SJSA1 (cell line): ENCODE measurements at places on chromosomes 2 and 18.
A peak's percentile ranks its signal among the peaks of the same experiment; 100 is the strongest.

GRCh38 chr18:40613721-40614120 is 1341.3 kb upstream of the PIK3C3 start:
- DNase-seq, result no peak

DNA sequence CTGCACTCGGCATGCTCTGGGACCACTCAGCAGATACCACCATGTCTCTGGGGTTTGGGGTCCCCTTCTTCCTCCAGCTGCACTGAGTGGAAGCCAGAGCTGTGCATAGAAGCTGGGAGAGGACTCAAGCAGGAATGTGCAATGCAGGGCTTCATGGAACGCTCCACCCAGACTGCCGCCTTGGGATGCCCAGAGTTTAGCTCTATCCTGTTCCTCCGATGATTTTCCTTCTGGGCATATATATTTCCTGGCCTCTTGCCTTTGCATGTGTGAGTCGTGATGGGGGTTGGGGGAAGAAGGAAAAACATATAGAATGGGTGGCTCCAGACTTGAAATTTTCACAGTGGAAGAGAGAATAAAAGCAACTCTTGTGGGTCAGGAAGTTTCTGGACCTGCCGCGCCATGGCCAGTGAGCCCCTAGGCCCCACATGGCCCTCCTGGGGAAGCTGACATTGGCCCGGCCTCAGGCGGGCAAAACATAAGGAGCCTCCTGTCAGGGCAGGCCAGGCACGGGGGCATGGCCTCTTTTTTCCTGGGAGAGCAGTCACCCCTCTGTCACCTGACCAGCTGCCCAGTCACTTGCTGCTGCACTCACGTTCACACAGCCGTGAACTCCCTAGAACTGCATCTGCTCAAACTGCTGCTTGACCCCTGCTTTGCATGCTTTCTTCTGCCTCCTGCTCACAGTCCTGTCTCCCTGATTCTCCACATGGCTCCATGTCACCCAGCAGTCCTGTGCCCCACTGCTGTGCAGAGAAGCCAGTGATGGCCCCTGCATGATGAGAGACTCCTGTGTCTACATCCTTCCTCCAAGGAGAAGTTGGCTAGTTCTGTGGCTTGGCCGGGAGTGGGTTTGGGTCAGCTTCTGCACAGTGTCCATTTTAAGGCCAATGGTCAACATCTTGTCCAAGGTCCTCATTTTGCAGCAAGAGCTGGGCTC is 197.8 kb downstream of the CTIF start:
- no peak for DNase-seq

DNA sequence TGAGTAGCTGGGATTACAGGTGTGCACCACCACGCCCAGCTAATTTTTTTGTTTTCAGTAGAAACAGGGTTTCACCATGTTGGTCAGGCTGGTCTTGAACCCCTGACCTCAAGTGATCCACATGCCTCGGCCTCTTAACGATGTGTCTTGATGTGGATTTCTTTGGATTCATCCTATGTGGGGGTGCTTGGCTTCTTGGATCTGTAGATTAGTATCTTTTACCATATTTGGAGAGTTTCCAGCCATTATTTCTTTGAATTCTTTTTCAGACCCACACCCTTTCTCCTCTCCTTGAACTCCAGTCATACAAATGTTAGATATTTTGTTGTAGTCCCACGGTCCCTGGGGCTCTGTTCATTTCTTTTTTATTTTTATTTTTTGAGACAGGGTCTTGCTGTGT is 6.8 kb upstream of the TOGARAM2 start:
- no peak for DNase-seq

DNA sequence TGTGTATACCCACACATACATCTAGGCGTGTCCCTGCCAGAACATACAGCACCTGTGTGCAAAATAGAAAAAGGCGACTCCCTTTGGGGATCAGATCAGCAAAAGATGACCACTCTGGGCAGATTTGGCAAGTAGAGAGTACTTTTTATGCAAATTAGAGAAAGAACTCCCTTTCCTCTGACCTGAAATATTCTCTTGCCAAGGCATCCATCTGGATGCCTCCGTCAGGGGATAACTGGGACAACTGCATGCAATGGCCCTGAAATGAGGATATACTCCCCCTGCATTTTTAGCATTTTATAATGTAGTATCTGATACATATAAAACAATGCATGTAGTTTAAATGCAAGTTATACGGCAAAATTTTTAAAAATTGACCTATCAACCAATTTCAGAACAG is 247.7 kb downstream of the ICOS start:
- DNase-seq, result no peak

- no peak for DNase-seq
These were observed 30.1 kb upstream of the PNO1 start for GRCh38 chr2:68127358-68128242.

DNA sequence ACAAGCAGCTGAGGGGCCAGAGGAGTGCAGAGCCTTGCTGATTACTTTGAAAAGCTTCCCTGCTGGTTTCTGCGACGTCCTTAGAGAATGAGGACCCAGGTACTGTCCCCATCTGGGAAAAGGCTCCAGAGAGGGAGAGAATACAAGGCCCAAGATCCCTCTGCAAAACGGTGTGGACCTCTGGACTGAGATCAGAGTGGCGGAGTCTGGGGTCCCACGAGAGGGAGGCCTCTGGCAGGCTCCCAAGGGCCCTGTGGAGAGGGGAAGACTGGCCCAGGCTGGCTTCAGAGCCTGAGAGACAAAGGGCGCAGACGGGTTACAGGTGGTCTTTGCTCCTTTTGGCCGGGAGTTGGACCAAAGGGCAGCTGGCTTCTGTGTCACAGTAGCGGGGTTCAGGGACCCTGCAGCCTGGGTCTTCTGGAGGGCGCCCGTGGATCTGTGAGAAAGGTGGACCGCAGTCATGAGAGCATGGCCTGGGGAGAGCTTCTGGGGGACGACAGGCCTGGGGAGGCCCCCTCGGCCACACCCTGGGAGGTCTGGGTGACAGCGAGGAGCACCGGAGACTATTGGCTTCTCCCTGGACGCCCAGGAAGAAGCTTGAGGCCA is 805 bp downstream of the SNORC start:
- no peak for DNase-seq

GRCh38 chr2:241111440-241111805 is 9.3 kb upstream of the MTERF4 start:
- no peak for DNase-seq

DNA sequence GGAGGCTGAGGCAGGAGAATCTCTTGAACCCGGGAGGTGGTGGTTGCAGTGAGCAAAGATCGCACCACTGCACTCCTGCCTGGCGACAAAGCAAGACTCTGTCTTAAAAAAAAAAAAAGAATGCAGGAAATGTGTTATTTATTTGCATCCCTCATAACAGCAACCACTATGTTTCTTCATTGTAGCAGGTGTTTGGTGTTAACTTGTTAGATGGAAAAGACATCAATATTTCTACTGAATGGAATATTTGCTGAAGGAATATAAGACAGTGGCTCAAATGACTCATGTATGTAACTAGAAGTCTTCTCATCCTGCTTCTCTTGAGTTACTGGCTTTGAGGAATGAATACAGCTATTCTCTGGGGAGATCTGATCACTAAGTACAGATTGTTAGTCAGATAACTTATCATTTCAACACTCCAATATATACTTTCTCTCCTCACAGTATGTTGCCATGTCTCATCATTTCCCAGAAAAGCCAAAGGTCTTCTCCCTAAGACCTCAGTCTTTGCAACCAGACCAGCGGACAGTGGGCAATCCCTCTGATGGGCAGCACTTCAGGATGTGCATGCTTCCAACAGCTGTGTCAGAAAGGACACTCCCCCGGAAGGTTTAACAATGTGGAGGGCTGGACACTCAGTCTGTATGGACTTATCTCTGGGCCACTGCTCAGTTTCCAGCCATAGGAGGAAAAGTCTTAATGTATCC is 104.4 kb upstream of the STK17B start:
- DNase-seq, result no peak

DNA sequence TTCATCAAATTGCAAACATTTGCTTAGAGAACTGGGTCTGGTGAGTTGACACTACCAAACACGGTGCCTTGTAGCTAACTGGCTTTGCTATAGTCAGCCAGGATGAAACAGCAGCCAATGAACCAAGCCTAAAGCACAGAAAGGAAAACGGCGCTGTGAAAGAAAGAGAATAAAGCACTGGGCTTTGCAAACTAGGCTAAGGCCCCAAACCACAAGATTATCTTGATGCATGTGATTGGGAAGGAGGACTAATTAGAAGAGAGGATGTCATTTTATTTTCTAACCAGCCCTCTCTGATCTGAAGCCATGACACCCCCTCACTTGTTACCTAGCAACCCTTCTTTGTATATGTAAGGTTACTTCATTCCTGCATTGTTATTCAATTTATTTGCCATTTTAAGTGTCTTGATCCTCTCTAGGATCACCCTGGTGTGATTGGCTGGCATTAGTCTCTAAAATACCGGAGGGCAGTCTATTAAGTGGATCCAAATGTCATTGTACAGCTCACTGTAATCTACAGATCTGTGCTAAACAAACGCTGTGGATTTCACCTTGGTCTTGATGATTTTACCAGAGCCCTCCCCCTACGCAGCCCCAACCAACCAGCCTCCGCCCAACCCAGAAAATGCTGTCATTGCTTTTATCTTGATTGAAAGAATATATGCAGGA is 395.4 kb upstream of the ACVR2A start:
- no peak for DNase-seq

GRCh38 chr18:57915248-57915647 is 112.1 kb upstream of the ATP8B1 start:
- DNase-seq, result no peak

GRCh38 chr18:28792404-28793086 is 615.6 kb upstream of the CDH2 start:
- DNase-seq, result no peak

DNA sequence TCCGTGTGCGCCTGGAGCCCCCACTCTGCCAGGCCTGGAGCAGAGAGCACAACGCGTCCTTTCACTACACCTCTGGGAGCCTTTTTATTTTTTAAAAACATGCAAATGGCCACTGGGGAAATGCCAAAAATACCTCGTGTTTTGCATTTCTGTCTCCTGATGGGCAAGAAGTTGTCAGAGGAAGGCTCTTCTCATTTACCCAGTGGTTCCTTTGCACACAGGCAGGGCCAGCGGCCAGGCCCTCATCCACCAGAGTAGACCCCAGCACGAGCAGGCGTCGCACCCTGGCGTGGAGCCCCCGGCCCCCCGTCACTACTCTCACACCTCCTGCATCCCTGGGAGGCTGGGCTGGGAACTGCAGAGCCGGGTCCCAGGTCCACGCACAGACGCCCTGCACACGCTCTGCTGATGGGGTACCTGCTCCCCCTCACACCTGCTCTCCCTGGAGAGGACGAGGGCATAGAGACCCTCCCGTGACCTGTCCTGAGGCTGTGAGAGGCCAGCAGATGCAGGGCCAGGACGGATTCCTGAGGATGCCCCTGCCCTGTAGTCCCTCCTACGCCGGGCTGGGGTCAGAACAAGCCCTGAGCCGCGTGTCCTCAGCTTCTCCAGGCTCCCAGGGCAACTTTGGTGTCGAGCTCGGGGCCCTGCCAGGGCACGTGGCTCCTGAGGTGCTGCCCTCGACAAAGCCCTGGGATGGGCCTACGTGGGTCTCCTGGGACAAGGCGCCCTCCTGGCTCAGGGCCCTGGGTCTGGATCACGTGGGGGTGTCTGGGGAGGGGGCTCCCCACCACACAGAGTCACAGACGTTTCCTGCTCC is 65.0 kb downstream of the NFATC1 start:
- no peak for DNase-seq

DNA sequence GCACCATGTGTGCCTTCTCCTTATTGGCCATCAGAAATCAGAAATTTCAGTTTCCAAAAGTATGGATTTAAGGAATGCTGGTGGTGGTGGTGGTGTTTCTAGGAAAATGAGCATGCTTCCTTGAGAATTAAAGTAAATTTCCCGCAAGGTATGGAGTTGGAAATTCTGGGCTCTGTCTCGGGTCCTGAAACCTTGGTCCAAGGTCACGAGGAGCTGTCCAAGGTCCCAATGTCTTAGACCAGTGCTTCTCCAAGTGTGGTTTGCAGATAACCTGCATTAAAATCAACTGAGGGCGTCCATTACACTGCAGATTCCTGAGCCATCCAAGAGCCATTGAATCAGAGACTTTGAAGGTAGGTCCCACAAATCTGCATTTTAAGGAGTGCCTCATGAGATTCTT is 210.9 kb upstream of the PKDCC start:
- peak; percentile 12 for DNase-seq

GRCh38 chr2:128237081-128237534 is 81.6 kb downstream of the HS6ST1 start:
- DNase-seq, result no peak

DNA sequence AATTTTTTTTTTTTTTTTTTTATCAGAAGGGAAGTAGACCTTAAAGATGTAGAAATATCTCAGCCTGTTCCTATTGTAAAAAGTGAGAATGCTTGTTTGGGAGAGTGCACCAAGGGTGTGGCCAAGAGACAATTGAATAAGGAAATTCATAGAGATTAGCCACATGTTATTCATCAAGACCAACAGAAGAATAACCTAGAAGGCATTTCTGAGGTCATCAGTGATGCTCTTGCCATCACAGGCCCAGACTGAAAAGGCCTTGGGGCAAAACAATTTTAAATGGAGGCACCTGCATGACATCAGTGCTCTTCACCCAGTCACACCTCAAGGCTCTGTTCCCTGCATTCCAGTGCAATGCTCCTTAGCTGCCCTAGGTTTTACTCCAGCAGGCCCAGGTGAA is 2043.3 kb upstream of the PIK3C3 start:
- DNase-seq, result no peak

GRCh38 chr2:144339048-144339447 is 180.9 kb downstream of the ZEB2 start:
- DNase-seq, result no peak

DNA sequence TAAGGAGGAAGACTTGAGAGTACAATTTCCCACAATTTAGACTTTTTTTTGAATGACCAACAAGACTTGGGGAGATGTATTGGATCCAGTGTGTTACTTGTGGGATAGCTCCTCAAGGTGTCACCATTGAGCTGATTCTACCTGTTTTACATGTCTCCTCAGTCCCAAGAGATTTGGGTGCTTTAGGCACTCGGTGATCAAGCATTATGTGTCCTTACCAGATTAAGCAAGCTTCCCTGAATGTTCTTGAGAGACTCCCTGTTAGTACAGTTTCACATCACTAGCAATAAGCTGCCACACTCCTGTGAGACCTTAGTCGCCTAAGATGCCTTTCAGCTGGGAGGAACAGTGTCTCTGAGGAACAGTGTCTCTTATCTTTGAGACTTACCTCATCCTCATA is 384.3 kb upstream of the SYT4 start:
- peak; percentile 51 for DNase-seq

- DNase-seq, result no peak
These were observed 4.8 kb downstream of the DHRS9 start for GRCh38 chr2:169073963-169074751.

DNA sequence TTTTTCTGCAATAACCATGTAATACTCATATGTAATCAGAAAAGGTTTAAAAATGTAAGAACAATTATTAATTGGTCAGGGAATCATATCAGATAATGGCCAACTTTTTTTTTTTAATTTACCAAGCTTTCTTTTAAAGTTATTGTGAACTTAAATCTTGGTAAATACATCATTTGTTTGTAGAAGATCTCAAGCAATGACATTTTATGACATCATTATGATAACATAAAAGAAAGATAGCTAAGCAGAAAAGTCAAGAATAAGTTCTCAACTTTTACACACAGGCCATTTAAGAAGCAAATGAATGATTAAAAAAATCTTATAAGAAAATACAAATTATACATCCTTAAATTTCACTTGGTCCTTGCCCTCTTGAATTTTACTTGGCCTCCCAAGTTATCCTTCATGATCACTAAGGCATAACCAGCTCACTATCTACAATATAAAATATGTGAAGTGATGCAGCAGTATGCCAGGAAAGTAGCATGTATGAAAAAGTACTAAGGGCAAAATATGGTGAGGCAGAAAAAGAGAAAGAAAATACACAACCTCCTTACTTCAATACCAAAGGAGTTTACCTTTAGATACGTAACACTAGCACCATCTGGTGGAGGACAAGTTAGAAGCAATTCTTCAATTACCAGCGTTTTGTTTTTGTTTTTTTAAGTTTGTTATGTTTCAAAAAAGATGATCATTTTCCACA is 116.6 kb downstream of the SRBD1 start:
- DNase-seq, result peak; percentile 60
